NCI-H524 treated with DMSO at 0.1 percent for 48 hours (cell line): ENCODE measurements at places on chromosomes 2 and 18.
A peak's percentile ranks its signal among the peaks of the same experiment; 100 is the strongest.

DNA sequence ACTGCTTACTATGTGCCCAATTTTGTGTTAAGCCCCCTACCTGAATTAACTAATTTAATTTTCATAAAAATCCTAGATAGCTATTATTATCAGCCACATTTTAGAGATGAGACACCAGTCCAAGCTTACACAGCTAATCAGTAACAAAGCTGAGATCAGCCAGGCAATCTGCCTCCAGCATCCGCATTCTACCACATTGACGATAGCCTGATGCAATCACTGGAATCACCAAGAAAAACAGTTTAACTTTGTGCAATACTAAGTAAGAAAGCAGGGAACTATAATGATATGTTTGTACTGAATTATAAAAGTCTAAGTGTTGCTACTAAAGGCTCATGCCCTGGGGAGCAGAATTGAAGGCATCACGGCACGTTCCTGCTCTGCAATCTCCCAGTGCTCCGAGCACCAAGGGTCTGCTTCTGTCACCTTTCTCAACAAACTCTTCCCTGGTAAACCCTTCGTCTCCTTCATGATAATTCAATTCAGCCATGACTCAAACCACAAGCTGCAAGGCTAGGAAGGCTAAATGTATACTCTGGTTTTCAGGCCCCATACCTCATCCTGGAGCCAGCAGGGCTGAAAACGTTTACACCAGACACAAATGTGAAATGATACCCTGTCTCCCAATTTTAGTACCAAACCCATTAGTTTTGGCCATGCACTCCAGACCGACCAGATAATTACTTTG is 19.4 kb downstream of the KANSL3 start:
- DNase-seq: no peak

DNA sequence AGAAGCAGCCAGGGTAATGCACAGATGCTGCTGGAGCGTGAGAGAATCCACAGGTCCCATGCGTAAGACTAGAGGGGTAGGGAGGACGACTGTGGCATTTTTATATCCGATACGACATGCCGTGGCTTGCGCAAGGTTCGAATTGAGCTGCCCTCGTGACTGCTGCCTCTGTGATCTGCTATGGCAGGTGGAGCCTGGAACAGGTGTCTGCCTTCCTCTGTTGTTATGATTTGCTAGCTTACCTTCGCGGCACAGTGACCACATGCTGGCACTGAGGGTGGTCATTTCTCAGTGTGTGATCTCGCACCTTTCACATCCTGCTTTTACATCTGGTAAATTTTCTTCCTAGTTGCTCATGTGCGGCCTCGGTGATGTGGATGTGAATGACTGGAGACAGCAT is 240.2 kb downstream of the ALPK2 start:
- DNase-seq: no peak

GRCh38 chr2:45745231-45745630 is 93.8 kb downstream of the PRKCE start:
- DNase-seq: no peak

DNA sequence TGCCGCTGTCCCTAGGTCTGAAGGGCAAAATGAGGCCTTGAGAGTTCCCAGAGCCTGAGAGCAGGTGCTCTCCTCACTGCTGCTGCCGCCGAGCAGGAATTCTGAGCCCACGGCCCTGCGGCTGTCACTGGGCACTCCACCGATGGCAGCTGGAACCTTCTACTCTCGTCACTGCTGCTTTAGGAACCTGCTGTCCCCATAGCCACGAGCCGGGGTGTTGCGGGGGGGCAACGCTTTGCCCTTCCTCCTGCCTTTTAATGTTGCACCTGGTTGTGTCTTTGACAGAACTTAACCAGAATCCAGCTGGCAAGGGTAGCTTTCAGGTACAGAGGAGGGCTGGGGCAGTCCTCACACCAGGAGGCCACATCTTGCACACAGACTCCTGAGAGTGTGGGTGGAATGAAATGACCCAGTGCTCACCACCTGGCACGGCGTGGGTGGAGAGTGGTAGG is 32.3 kb downstream of the NCK2 start:
- no peak for DNase-seq

- DNase-seq: no peak
Measured at GRCh38 chr2:138093455-138093854, 129.2 kb downstream of the HNMT start.

DNA sequence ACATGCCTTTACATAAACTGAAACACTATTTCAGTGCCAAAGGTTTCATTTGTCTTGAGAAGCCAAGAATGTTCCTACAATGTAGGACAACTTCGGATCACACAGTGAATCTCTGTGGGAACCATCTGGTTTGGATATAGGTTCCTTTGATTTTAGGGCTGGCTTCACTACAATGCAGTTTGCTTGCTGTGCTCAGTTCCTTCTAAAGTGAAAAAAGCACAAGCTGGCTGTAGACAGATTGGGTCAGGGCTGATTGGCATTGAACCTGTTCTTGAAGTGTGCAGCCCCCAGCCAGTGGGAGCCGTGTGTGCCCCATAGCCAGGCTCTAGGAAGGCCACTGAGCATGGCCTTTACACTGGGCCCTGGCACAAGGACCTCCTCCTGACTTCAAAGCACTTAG is 167.9 kb upstream of the HNRNPA3 start:
- DNase-seq: no peak

DNA sequence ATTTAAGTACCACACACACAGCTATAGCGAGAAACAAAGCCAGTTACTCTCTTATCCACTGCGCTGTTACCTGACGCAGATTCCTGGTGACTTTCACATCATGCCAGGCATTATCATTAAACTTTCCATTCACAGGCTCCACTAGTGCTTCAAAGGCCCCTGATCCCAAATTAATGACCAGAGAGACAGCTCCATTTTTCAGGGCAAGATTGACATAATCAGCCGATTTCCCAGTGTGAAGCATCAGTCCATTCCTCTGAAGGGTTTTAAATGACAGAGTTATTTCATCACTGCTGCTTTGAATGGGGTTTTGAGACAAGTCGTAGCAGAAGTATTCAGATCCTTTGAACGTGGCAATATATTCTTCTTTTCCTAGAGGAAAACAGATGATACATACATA is 408.7 kb downstream of the NRXN1 start:
- no peak for DNase-seq

DNA sequence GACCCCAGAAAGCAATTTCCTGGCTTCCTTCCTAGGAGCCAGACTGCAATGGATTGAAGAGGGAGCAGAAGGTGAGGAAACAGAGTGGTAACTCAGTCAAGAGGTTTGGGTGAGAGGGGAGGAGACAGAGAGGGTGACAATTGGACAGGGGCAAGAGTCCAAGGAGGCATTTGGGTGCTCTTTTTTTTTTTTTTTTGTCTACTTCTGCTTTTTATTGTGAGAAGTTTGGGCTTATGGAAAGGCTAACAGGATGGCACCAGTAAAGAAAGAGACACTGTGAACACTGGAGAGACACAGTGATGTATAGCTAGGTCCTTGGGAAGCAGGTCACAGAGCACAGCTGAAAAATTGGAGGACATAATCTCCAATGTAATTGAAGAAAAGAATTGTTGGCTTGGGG is 25.0 kb downstream of the CYBRD1 start:
- no peak for DNase-seq

DNA sequence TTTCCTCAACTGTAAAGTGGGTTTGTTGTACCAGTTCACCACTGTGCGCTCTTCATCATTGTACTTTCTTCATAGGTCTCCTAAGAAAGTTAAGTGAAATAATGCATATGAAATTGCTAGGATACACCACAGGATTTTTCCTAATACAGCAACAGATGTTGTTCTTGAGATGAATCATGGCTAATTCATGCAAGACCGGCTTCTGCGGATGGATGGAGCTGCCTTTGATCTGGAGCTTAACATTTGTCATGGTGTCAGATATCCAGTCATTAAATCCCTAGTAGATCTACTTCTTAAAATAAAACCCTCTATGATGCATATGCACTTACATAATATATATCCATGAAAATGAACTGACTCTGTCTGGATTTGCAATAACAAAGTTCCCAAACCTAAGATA is 114.1 kb downstream of the COL6A3 start:
- DNase-seq: peak; percentile 91

GRCh38 chr18:6741232-6741663 is 11.7 kb downstream of the ARHGAP28 start:
- no peak for DNase-seq

- DNase-seq: no peak
Measured at GRCh38 chr2:178208817-178209216, 14.5 kb downstream of the OSBPL6 start.

GRCh38 chr2:234139755-234140154 is 89.3 kb downstream of the SPP2 start:
- no peak for DNase-seq

- no peak for DNase-seq
Measured at GRCh38 chr2:161141033-161141432, 19.2 kb upstream of the TANK start.

DNA sequence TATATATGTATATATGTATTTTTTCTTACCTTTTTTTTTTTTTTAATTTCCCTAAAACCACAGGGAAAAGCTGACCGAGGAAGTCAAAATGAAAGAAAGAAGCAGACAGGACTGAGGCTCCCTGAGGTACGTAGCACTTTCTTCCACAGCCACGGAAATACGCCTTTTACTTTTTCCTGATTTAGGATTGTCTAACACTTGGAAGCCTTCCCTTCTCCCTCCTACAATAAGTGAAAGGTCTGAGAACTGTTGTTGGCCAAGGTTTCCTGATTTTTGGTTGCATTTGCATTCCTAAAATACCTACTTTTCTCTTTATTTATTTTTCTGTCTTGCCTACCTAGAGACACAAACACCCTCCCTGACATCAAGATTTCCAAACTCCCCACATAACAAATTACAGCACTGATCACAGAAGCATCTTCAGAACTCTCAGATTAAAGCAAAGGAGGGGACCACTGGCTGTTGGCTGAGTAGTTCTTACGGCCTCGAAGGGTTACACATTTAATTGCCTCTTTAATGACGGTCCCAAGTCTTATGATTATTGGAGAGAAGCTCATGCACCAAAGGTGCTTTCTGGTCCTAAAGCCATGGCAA is 778.5 kb upstream of the FANCL start:
- DNase-seq: no peak

DNA sequence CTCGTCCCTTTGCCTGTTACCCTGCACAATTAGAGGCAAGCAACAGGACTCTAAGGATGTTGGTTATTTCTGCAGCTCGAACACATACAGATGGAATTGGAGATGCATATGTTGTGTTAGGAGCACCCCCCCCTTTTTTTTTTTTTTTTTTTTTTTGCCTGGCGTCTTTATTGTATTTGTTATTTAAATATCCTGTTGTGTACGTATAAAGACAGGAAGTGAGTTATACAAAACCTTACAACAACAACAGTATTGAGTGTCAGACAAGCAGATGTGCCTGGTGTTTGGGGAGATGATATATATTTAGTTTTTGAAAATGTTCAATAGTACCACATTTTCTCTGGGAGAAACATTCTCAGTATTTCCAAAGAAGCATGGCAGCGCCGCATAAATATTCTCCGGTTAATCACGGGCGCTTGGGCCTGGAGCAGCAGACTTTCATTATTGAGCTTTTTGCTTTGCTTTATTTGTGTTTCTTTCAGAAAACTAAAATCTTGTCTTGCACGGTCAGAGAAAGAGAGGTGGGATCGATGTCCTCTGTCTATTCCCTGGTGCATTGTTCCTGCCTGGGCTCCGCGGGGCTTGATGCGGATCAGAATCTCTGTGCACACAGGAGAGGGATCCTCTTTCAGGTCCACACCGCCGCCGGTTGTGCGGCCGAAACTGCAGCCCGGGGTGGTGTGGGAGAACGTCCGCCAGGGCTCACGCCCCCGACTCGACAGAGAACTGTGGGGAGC is 23.2 kb upstream of the ZNF516 start:
- DNase-seq: no peak

- DNase-seq: no peak
Measured at GRCh38 chr2:219626540-219626939, 890 bp upstream of the SLC4A3 start.

DNA sequence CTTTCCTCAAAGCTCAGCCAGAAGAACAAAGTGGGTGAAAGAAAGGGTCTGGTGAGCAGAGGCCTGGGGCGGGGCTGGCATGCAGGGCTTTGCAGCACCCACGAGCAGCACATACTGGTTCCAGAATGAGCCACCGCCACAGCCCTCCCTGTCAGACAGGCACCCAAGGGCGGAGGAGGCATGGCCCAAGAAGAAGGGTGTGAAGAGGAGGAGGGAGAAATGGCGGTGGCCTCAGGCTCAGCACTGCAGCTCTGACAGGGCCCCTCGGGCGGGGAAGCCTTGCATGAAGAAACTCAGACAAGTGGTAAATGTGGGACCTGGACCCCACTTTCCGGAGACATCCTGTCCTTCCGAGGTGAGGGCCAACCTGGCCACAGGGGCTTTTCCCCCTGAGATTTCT is 15.7 kb downstream of the FAM228A start:
- DNase-seq: no peak
